Naive thymus-derived CD8-positive, alpha-beta T cell (primary cell): ENCODE measurements at places on chromosomes 3 and 15. TPM values are rescaled to one million over a fixed set of nuclear protein-coding genes. Genes with fewer than 3 reads are reported as not detected.
A peak's percentile ranks its signal among the peaks of the same experiment; 100 is the strongest.

- no peak for DNase-seq
These were observed 87.1 kb upstream of the PLSCR4 start for GRCh38 chr3:146337991-146338390.

GRCh38 chr15:31324806-31325594 lies 1.6 kb upstream of the KLF13 start:
- no peak for DNase-seq

GRCh38 chr3:12901623-12902045 lies 60.3 kb upstream of the RPL32 start:
- no peak for DNase-seq

GRCh38 chr15:82852941-82853561 lies 43.6 kb downstream of the WHAMM start:
- DNase-seq: peak; percentile 13

- peak; percentile 34 for DNase-seq
These were observed 56.6 kb upstream of the POMGNT2 start for GRCh38 chr3:43162230-43163084.

GRCh38 chr3:42071904-42072812 lies 19.0 kb upstream of the TRAK1 start:
- no peak for DNase-seq

- DNase-seq: no peak
These were observed 179.1 kb downstream of the RSL24D1 start for GRCh38 chr15:55017635-55018034.

DNA sequence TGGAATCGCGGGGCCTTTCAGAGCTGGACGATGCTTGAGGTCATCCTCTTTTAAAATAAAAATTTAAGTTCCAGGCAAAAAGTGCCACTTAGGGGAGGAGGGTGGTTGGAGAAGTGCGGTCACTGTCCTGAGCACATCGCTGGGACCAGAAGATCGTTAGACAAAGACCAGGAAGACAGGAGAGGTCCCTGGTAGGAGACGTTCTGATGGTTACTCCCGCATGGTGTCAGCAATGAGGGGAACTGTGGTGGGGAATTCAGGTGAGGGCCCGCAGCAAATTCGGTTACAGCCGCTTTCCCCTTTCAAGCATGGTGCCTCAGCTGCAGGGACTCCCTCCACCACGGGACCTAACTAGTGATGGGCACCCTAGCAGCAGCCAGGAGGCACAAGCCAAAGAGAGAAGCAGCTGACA lies 1.0 kb upstream of the ISY1 start:
- no peak for DNase-seq

TMIE gene
- polyA plus RNA-seq: 0.29 TPM

CAPN3 gene
- polyA plus RNA-seq: 0.46 TPM

FANCD2 gene
- 4.7 TPM for polyA plus RNA-seq

SLC28A2 gene
- not detected for polyA plus RNA-seq
